ENCODE measurements at places on chromosomes 6 and 20.

- no peak for DNase-seq
Observed at GRCh38 chr6:120447605-120448004, 886.7 kb downstream of the TBC1D32 start.

- DNase-seq: no peak
Observed at GRCh38 chr6:53300656-53301551, 47.8 kb downstream of the ELOVL5 start.

DNA sequence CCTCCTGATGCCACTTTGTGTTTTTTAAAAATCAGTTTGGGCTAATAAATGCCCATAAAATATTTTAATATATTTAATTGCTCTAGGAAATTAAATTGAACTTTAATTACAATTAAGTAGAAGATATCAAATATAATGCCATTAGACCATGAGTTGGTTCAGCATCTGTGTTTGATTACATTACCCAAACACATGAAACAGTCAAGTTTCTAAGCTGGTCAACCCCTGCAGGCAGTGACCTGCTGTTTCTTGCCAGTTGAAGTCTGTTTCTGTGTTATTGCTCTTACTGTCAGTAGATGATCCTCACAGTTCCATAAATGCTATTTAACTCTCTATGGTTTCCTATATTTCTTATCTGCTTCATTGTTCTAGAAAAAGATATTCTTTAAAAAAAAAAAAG, 9.7 kb upstream of the TENT5A start:
- no peak for DNase-seq

DNA sequence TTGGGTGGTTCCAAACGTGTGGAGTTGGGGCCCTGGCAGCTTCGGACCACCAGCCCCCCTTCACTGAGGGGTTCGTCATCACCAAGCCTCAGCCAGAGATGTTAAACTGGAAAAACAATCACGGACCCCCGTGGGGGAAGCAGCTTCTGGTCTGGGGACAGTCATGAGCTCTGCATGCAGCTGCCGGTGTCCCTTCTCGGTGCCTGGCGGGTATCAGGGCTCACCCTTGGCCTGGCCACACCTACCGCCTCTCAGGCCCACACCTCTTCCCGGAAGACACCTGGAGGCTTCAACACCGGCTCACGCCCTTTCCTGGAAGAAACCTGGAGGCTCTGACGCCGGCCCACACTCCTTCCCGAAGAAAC, 77.8 kb upstream of the BHLHE23 start:
- DNase-seq: no peak

DNA sequence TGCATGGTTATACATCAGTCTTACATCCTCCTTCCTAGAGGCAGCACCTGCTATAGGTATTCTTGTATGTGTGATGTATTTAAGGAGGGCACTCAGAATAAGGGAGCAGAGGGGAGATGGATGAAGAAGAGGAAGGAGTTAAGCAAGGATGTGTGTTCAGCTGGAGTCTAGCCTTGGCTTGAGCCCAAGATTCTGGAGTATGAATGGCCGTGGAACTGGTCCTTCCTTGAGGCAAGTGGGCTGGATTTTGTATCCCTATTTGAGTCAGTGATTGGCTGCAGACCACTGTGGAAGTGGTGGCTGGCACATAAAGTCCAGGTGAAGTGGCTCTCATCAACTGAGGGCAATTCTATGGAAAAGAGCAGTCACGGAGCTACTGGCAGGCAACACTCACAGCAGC, 112.0 kb upstream of the RNF24 start:
- DNase-seq: no peak

- no peak for DNase-seq
Observed at GRCh38 chr6:15358579-15359327, 112.9 kb downstream of the JARID2 start.

All from naive thymus-derived CD4-positive, alpha-beta T cell (primary cell).